Pulmonary artery endothelial cell (primary cell): ENCODE measurements at places on chromosomes 3 and 15. TPM values are rescaled to one million over a fixed set of nuclear protein-coding genes. Genes with fewer than 3 reads are reported as not detected.

SKOR1 gene
- total RNA-seq, result 0.07 TPM in 2 replicates

SPATA12 gene
- total RNA-seq, result 0.04 and 0.07 TPM in 2 replicates

CLDN16 gene
- total RNA-seq, result 0.04 TPM in 1 of 2 replicates, not detected in the other

RPL4 gene
- total RNA-seq, result 2,913 and 3,835 TPM in 2 replicates

PATL2 gene
- total RNA-seq, result under 0.01 TPM in 1 of 2 replicates, not detected in the other

PLA2G4E gene
- not detected in 2 replicates for total RNA-seq

CKMT1A gene
- total RNA-seq, result not detected in 2 replicates

GOLIM4 gene
- 58.0 and 58.9 TPM in 2 replicates for total RNA-seq

REC114 gene
- not detected in 2 replicates for total RNA-seq

SCAANT1 gene
- total RNA-seq, result not detected in 2 replicates

NCBP2 gene
- total RNA-seq, result 70.6 and 85.5 TPM in 2 replicates

DPPA4 gene
- total RNA-seq, result not detected in 2 replicates

CD200R1 gene
- total RNA-seq, result not detected in 2 replicates

OR5H6 gene
- total RNA-seq, result not detected in 2 replicates

MAP6D1 gene
- total RNA-seq, result 2.2 and 2.9 TPM in 2 replicates

SERINC4 gene
- total RNA-seq, result not detected in 2 replicates

SERPINI2 gene
- not detected in 2 replicates for total RNA-seq

ADAMTS17 gene
- total RNA-seq, result 0.13 and 0.14 TPM in 2 replicates

GTF2E1 gene
- total RNA-seq, result 27.0 and 42.2 TPM in 2 replicates

INSYN1 gene
- 0.11 and 0.26 TPM in 2 replicates for total RNA-seq

C3orf85 gene
- total RNA-seq, result not detected in 2 replicates

CYP1A1 gene
- total RNA-seq, result 1.2 and 1.3 TPM in 2 replicates

RHOV gene
- total RNA-seq, result 0.07 TPM in 1 of 2 replicates, not detected in the other

CFAP161 gene
- total RNA-seq, result 0.26 and 0.78 TPM in 2 replicates

TLE3 gene
- 25.6 and 27.7 TPM in 2 replicates for total RNA-seq

TRH gene
- total RNA-seq, result not detected in 2 replicates

LMAN1L gene
- not detected in 2 replicates for total RNA-seq

CNTN4 gene
- total RNA-seq, result not detected in 2 replicates

GOLGA6D gene
- total RNA-seq, result not detected in 2 replicates

SLC22A13 gene
- total RNA-seq, result 0.13 and 0.18 TPM in 2 replicates

MCTP2 gene
- total RNA-seq, result 0.14 and 3.5 TPM in 2 replicates

PDZRN3 gene
- not detected in 2 replicates for total RNA-seq

SEMA6D gene
- total RNA-seq, result 5.9 and 10.2 TPM in 2 replicates

ARIH2 gene
- total RNA-seq, result 61.3 and 85.8 TPM in 2 replicates

GNAT1 gene
- under 0.01 TPM in 1 of 2 replicates, not detected in the other for total RNA-seq

SAMMSON gene
- total RNA-seq, result not detected in 2 replicates

ZCWPW2 gene
- total RNA-seq, result 0.04 and 0.13 TPM in 2 replicates

NMNAT3 gene
- 0.74 and 0.86 TPM in 2 replicates for total RNA-seq

CCK gene
- total RNA-seq, result not detected in 2 replicates

MEX3B gene
- total RNA-seq, result 7.9 and 9.6 TPM in 2 replicates
